ENCODE measurements at places on chromosomes 2 and 18. TPM values are rescaled to one million over a fixed set of nuclear protein-coding genes. Genes with fewer than 3 reads are reported as not detected.

FHL2 gene
- polyA plus RNA-seq = 27.2 TPM

VWC2L gene
- not detected for polyA plus RNA-seq

IL18RAP gene
- polyA plus RNA-seq = not detected

PLA2R1 gene
- polyA plus RNA-seq = 0.37 TPM

CFAP65 gene
- 0.37 TPM for polyA plus RNA-seq

CFC1 gene
- polyA plus RNA-seq = 0.28 TPM

SLC11A1 gene
- 0.31 TPM for polyA plus RNA-seq

TOGARAM2 gene
- polyA plus RNA-seq = 2.4 TPM

HNRNPLL gene
- polyA plus RNA-seq = 42.5 TPM

RGPD4 gene
- polyA plus RNA-seq = not detected

LRRTM4 gene
- 4.5 TPM for polyA plus RNA-seq

KIAA2012 gene
- 0.07 TPM for polyA plus RNA-seq

SERPINB2 gene
- polyA plus RNA-seq = not detected

COL4A4 gene
- polyA plus RNA-seq = 1.3 TPM

LONRF2 gene
- polyA plus RNA-seq = 0.05 TPM

SLC4A5 gene
- 0.50 TPM for polyA plus RNA-seq

TTC21B gene
- polyA plus RNA-seq = 8.4 TPM

REG1B gene
- not detected for polyA plus RNA-seq

HOXD1 gene
- not detected for polyA plus RNA-seq

DAPL1 gene
- polyA plus RNA-seq = not detected

OSGEPL1 gene
- 19.6 TPM for polyA plus RNA-seq

RAD51AP2 gene
- 0.16 TPM for polyA plus RNA-seq

CCT4 gene
- 333 TPM for polyA plus RNA-seq

UNC80 gene
- 0.03 TPM for polyA plus RNA-seq

CARF gene
- 1.7 TPM for polyA plus RNA-seq

HMSD gene
- polyA plus RNA-seq = 25.1 TPM

RAB6D gene
- 0.37 TPM for polyA plus RNA-seq

FSHR gene
- not detected for polyA plus RNA-seq

SP140L gene
- 1.5 TPM for polyA plus RNA-seq

TLX2 gene
- not detected for polyA plus RNA-seq

MARS2 gene
- 11.9 TPM for polyA plus RNA-seq

AP1S3 gene
- polyA plus RNA-seq = 8.8 TPM

TXNDC2 gene
- polyA plus RNA-seq = 0.16 TPM

SERPINB10 gene
- polyA plus RNA-seq = not detected

CD8B2 gene
- not detected for polyA plus RNA-seq

AMER3 gene
- not detected for polyA plus RNA-seq

SCG2 gene
- polyA plus RNA-seq = 0.18 TPM

CFAP210 gene
- polyA plus RNA-seq = 3.7 TPM

NEURL3 gene
- 0.21 TPM for polyA plus RNA-seq

NYAP2 gene
- polyA plus RNA-seq = not detected

CYP1B1 gene
- polyA plus RNA-seq = 2.4 TPM

TEKT4 gene
- not detected for polyA plus RNA-seq

SLC4A3 gene
- 3.9 TPM for polyA plus RNA-seq

SLC25A52 gene
- not detected for polyA plus RNA-seq

EGR4 gene
- polyA plus RNA-seq = not detected

UGT1A8 gene
- not detected for polyA plus RNA-seq

RFX8 gene
- 0.65 TPM for polyA plus RNA-seq

All from GM23338 (cell line).